Activated CD4-positive, alpha-beta T cell treated with anti-CD3 and anti-CD28 coated beads for 48 hours (primary cell): ENCODE measurements at places on chromosomes 2 and 18.

- no peak for DNase-seq
These were observed 14.4 kb upstream of the BBS5 start for GRCh38 chr2:169464882-169465281.

DNA sequence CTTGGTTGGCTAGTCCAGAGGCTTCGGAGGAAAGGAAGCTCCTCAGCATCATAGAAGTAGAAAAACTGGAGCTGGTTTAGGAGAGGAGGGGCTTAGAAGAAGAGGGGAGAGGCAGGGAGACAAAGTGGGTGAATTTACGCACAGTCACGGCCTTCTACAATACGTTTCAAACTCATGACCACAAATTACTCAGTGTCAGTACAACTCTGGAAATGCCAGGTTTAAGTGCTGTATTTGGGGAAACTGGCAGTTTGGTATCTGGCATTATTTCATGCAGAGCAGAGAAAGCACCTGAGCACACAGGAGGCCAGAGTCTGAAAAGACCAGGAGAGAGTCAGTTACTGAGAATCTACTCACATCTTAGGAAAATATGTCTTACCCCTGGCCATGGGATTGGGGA is 55.4 kb downstream of the XRCC5 start:
- DNase-seq: no peak

- DNase-seq: no peak
These were observed 199.4 kb upstream of the LRRTM4 start for GRCh38 chr2:77721593-77721992.

DNA sequence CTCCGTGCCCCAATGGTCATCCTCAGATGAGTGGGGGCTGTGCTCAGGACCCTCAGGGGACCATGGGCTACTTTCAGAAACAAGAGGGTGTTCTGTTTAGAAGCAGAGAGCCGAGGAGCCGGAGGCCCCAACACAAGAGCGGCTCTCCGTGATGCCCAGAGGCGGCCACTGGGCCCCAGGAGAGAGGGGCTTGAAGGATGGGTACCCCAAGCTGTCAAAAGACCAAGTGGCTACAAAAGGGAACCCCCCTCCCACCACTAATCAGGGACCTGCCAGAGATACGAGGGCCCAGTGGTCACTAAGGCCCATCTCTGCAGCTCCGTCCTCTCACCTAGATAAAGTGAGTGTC is 93.6 kb downstream of the HDAC4 start:
- no peak for DNase-seq

DNA sequence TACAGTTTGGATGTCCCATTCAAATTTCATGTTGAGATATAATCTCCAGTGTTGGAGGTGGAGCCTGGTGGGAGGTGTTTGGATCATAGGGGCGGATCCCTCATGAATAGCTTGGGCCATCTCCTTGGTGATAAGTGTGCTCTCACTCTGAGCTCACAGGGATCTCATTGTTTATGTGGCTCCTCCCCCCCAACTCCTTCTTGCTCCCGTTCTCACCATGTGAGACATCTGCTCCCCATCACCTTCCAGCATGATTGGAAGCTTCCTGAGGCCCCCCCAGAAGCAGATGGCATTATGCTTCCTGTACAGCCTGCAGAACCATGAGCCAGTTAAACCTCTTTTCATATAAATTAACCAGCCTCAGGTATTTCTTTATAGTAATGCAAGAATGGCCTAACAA is 3.0 kb upstream of the INPP1 start:
- DNase-seq: peak; percentile 13

- no peak for DNase-seq
These were observed 297.1 kb upstream of the SESTD1 start for GRCh38 chr2:179561702-179562101.

- no peak for DNase-seq
These were observed 145.6 kb downstream of the ANKRD44 start for GRCh38 chr2:197165020-197165419.

- no peak for DNase-seq
These were observed 163.5 kb upstream of the NT5C1B start for GRCh38 chr2:18752667-18753422.

DNA sequence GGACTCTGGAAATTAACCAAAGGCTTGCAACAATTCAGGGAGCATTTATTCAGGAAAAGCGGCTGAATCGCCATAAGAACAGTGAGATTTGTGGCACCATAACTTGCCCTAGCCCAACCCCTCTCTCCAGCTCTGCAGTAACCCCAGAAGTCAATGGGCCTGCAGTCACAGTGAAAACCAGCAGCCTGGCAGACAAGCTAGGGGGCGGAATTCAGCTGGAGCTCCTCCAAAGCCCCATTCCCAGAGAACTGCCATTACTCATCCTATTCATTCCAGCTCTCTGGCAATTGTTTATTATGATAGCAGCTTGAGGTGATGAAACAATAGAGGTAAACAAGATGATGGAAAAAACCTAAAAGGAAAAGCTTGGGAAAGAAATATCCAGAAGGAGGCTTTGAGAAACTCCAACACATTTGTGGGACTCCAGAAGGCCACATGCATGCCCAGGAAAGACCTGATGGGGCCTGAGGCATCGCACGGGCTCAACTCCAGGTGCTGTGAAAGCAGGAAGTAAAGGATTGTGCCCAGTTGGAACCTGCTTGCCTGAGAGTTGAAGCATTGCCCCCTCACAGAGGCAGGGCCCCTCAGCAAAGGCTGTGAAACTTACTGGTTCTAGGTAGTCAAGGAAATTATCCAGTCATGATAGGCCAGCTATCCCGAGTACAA is 126.7 kb downstream of the TWIST2 start:
- no peak for DNase-seq

GRCh38 chr2:215364157-215365155 is 52.6 kb downstream of the ATIC start:
- DNase-seq: no peak
